Activated naive CD4-positive, alpha-beta T cell treated with anti-CD3 and anti-CD28 coated beads, Interleukin-2, amount 50 U/mL, for 72 hours (primary cell): ENCODE measurements at places on chromosomes 2 and 18.

GRCh38 chr2:112791019-112791418 is 6.7 kb upstream of the IL1A start:
- DNase-seq, result no peak

- no peak for DNase-seq
Observed at GRCh38 chr2:211435331-211435730, 878.9 kb downstream of the CPS1 start.

- no peak for DNase-seq
Observed at GRCh38 chr2:33238111-33238510, 238.3 kb upstream of the RASGRP3 start.

DNA sequence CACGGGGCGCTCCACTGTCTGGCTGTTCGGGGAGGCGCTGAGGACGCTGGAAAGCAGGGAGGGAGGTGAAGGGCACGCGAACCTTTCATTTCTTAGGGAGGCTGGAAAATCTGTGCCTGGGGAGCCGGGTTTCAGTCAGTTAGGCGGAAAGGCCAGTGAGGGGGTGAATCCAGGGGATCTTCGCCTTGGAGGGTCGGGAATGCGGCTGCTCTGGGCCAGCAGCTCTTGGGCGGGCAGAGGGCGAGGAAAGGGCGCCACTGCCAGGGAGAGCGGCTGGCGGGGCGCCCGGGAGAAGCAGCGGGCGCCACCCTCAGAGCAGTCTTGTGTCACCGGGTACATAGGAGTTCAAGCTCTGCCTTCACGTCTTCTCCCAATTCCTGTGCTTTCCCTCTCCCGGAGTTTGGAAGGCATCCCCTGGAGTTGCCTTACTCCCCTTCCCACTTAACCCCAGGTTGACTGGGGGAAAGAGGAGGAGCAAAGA is 1.4 kb downstream of the CCDC85A start:
- DNase-seq, result no peak

DNA sequence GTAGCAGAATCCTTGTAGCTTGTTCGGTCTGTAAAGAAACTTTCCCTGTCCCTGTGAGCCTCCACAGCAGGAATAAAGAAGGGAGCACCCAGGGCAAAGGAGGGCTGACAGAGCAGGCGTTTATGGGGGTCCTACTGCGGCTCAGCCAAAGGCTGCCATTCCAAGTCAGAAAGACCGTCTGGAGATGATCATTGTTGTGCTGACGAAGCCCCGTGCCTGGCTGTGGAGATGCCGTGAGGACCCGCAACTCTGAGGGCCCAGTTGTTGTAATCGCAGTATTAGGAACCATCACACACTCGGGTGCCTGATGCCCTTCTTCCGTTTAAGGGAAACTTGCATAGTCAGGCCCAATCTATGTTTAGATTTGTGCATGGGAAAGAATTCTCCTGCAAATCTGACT is 16.9 kb upstream of the VWA3B start:
- DNase-seq, result no peak

GRCh38 chr18:61854578-61855448 is 38.0 kb downstream of the RNF152 start:
- DNase-seq, result no peak

DNA sequence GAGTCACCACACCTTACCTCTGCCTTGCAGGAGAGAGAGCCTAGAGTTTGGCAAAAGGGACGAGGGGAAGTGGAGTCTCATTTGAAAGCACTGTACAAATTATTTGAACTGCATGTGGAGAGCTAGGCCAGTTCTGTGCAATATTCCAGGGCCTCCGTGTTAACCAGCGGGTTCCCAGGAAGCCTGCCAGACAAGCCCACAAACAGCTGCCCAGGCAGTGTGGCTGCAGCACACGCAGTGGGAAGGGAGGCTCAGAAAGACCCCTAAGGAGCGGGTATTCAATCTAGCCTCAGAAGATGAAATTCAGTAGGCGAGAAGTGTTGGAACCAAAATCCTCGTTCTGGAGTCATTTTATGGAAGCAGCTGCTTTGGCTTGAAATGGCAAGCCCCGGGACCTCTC is 30.7 kb downstream of the CNGA3 start:
- no peak for DNase-seq

DNA sequence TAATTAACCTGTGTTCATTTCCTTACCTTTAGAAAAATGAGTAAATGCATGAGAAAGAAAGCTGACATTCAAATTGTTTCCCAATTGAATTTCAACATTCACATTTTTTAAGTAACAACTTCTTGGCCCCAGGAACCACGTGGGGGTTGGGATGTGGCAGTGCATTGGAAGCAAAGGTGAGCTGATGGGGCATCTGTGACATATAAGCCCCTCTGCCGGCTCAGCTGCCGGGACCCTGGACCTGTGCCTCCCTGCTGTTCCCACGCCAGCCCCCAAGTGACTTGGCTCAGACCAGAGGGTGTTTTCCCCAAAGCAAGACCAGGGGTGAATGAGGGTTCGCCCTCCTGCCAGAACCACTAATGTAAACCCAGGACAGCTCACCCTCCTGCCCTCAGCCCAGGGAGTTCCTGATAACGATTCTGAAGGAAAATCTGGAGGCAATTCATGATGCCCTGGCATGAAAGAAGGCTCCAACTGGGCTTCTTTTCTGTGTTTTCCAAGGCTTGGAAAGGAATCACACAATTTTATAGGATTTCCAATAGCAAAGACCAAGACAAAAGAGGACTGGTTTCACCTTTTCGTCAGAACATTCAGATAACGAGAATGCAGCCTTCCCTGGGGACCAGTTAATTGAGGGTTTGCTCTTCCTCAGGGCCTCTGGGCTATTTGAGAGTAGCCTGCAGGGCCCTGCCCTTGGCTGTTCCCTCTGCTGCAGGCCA is 193.2 kb upstream of the TWIST2 start:
- DNase-seq, result no peak

DNA sequence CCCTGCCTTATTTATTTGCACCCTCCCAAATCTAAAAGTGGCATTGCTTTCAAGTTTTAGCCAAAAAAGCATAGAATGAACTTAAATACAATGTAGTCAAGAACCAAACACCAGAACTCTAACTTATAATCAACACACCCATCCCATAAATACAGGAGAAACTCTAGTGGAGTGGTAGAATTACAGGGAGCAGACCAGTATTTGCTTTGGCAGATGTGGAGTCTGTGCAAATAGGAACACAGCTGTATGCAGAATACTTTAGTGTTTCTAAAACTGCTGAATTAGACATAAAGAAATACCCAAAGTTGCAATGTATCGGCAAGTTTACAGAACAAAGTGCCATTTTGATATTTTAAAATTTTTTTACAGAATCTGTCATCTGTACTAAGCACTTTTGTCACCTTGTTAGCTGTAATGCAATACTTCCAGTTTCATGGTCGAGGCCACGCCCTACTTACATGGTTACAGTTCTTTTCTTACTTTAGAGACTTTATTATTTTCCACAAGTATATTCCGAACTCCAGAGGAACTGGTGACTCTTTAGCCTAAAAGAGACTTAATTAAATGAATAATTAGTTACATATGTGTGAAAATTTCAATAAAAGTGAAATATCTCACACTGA is 23.7 kb upstream of the COL5A2 start:
- no peak for DNase-seq

- DNase-seq, result no peak
Observed at GRCh38 chr18:25287106-25287505, 64.9 kb downstream of the ZNF521 start.

DNA sequence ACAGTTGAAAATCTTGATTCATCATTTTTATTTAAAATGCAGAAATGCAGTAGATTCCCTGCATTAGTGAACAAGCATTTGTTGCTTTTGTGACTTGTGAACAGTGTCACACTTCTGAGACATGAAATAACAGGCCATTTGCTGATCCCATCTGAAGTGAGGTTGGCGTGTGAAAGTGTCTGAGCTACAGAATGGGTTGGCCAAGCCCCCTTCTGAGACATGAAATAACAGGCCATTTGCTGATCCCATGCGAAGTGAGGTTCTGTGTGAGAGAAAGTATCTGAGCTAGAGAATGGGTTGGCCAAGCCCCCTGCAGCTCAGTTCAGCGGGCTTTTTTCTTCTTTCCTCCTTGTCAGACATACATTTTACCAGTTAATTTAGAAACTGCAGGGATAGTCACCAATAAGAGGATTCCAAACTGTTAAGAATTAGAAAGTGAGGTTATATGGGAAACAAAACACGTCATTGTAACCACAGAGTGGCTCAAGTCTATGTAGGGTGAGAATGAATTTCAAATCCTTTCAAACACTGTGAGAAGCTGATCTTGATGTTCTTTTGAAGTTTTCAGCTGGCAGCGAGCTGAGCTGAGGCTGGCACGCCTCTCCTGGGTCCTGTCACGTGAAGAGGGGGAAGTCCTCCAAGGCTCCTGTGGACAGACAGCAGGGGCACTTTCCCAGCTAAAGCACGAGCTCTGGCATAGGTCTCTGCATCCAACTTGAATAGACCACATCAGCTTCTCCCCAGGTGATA is 339.2 kb upstream of the SALL3 start:
- no peak for DNase-seq

DNA sequence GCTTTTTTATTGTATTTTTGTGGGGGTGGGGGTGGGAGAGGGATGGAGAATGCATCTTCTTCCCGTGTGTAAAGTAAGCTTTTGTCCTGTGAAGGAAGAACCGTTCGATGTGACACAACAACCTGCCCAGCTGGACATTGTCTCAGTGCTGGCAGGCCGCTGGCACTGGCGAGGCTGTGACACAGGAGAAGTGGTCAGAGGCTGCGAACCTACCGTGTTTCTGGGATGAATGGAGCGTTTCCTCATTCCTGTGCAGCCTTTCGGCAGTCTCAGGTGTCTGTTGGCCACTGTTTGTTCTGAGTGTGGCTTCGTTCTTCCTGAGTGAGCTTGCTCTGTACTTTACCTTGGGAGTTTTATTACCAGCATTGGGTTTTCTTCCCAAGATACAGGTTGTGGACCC is 8.0 kb downstream of the RAMP1 start:
- DNase-seq, result no peak

- peak; percentile 67 for DNase-seq
Observed at GRCh38 chr2:97761192-97761591, 47.8 kb downstream of the ZAP70 start.

DNA sequence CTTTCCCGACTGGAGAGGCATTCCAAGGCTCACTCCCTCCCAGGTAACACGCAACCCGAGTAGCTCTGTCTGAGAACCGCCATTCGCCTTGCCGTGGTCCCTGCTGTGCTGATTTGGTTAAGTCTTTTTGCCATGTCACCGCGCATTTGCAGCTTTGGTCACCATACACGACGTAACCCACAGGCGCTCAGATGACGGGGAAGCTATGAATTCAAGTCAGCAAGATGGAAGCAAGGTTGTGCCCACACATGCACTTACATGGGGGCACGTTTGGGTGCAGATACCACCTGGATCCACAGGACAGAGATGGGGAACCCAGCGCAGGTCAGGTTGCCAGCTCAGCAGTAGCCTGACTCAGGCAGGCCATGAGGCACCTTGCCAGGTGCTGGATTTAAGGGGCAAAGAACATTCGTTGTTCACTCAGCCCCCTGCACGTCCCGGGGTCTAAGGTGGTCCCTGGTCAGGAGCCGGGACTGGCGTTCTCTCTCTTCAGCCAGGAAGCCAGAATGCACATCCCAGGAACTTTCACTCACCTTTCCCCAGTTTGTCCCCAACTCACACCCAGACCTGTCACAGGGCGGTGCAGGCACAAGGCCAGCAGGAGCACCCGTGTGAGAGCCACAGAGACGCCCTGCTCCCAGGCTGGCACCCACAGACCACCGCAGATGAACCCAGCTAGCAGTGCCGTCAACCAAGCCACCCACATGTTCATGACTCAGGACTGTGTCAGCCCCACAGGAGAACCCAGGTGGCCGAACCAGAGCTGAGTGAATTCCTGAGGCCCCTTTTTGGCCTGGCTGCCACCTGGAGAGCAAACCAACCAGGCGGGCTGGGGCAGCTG is 19.9 kb downstream of the SNED1 start:
- DNase-seq, result no peak

DNA sequence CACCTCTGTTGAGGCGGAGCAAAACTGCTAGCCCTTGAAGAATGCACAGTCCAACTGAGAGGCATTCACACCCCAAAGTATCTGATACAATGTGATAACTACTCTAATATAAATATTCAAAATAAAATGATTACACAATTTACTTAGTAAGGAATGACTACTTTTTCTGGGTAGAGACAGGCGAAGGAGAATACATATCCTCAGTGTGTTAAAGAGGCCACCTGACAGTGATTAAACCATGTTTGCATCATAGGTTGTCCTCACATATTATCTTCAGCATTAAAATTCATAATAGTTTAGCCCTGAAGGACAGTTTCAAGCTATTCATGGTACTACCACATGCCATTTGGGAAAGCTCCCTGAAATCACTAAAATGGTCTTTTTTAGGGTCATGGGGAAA is 16.9 kb upstream of the BAZ2B start:
- no peak for DNase-seq

DNA sequence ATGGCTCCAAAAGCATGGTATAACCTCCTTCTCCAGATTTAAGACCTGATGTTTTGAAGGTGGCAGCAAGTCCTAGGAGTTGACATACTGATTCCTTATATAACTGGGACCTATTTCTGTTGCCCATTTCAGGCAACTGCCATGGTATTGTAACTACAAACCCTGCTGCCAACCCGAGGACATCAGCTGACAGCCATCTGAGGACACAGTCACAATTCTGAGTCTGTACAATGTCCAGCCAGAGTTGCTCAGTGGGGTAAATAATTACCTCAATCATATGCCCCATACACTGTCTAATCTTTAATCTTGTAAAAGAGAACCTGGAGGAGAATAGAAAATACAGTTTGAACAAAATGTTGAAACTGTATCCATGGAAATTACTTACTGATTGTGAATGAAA is 8.7 kb upstream of the GAREM2 start:
- no peak for DNase-seq

DNA sequence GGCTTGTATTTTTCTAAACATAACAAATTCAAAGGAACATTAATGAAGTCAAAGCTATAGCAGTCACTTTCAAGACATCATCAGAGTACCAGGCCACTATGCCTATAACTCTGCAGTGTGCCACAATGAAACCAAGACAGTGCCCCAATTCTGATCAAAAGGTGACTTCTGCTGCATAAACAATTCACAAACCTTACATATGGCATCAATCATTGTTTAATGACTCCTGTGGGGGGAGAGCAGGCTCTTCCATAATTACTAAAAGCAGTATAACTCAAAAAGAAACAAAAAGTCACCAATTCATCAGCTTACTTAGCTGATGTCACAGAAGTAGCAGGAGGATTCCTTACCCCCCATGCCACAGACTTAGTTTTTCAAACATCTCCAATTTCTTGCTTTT is 15.5 kb downstream of the LPIN2 start:
- DNase-seq, result no peak

GRCh38 chr2:27324720-27325119 is 1.8 kb upstream of the MPV17 start:
- DNase-seq, result no peak
